SK-N-SH treated with all-trans-retinoic acid at 6 μM for 48 hours (cell line): ENCODE measurements at places on chromosomes 1 and 21.
A peak's percentile ranks its signal among the peaks of the same experiment; 100 is the strongest.

- ATAC-seq = no peak
Observed at GRCh38 chr1:93679546-93679945, 2.1 kb downstream of the BCAR3 start.

DNA sequence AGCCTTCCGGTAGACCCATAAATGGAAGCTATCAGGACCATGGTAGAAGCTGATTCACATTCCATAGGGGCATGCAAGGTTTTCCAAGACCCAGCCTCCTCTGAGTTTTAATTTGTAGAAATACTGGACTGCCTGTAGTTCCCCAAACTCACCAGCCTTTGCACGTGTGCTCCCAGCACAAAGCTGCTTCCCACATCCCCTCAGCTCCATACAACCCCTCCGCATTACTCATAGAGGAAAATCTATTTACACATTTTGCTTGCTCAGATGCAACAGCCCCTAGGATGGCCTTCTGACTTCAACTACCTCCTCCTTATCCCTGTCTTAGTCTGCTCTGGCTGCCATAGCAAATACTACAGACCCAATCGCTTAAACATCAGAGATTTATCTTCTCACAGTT is 336.2 kb downstream of the SETD4 start:
- ATAC-seq = no peak

GRCh38 chr1:56864430-56864829 is 9.8 kb downstream of the C8A start:
- no peak for ATAC-seq

GRCh38 chr1:43902058-43902831 is 31.4 kb upstream of the ARTN start:
- no peak for ATAC-seq

DNA sequence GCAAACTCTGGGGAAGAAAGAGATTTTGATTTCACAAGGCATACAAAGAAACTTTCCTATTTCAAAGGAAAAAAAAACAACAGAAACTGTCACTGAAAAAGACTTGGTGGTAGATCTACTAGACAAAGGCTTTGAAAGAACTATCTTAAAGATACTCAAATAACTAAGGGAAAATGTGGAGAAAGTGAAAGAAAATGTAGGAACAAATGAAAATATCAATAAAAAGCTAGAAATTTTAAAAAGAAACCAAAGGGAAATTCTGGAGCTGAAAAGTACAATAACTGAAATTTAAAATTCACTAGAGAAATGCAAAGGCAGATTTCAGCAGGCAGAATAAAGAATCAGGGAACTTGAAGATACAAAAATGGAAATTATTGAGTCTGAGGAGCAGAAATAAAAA is 6.2 kb downstream of the COL6A2 start:
- no peak for ATAC-seq

DNA sequence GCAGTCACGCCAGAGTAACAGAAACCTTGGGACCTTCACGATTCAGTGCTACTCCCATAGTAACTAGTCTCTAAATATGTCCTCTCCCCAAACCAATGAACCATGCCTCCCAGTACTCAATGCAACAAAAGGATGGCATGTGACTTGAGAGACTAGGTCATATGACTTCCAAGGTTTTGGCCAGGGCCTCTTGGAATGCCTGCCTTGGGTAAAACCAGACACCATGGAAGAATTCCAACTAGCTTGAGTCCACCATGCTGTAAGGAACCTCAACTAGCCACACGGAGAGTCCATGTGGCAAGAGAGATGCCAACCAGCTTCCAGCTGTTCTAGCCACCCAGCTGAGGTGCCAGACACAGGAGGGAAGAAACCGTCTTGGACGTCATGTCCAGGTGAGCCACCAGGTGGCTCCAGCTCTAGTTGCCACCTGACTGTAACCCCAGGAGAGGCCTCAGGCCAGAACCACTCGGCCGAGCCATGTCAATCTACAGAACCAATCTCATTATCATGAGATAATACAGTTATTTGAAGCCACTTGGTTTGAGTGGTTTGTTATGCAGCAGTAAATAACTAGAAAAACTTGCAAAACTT is 115.0 kb downstream of the SYF2 start:
- ATAC-seq = 0 out of 3 replicates have a peak, but pooled peaks have one; percentile 31

DNA sequence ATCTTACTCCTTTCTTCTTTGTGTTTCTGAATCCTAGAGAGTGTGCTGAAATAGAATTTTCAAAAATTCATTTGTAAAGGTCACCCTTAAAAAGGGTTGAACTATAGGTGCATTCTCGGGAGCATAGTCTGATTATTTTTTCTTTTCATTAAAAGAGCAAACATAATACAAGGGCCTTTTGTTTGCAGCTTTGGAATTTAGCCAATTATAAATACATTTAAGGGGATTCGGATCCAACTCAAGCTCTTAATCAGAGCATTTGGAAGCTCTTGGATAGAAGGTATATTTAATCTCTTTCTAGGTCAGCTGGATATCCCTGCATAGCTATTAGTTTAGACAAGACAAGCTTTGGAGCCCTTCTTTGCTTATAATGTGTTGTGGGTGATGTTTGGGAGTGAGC is 321.7 kb downstream of the HHAT start:
- ATAC-seq = no peak

DNA sequence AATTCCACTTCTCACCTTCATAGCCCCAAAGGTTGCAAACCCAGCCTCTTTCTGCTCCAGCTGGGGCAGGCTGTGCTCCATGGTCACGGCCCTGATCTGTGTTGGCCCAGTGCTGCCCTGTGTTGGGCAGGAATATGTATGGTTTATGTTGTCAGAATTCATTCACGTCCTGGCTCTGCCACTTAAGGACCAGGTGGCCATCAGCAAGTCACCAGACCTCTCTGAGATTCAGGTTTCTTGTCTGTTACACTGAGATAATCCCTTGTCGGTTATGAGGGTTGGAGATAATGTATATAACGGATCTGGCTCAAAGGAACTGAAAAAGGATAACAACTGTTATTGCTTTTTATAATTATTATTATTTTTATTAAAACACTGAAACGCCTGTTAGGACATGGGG is 39.1 kb upstream of the SELENON start:
- ATAC-seq = no peak

DNA sequence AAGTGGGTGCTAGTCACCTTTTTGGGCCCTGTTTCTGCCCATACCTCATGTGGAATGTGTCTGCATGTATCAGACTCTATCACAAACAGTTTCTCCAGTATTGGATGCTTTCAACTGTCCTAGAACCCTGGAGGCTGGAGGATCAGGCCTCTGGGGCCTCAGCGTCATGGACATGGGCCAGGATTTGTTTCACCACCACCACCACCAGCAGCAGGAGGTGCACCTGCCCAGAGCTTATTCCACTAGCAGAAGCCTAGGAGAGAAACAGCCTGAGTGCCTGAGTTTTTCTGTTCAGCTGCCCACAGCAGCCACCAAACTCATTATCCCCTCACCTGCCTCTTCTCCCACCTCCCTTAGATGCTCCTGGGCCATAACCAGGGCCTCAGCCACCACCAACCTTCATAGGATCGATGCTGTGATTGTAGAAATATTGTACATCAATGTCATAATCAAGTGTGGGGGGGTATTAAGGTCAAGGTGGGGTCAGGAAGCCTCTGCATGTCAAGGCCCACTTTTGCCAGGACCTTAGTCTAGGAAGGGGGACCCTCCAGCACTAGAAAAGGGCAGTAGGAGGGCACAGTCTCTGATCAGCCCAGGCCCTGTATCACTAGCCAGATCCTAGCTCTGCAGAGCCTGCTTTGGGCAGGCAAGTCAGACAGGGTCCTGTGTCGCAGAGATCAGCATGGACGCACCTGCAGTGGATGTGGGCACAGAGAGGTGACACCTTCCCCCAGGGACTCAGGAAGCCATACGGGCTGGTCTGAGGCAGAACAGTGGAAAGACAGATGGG is 9.3 kb downstream of the DMAP1 start:
- no peak for ATAC-seq

DNA sequence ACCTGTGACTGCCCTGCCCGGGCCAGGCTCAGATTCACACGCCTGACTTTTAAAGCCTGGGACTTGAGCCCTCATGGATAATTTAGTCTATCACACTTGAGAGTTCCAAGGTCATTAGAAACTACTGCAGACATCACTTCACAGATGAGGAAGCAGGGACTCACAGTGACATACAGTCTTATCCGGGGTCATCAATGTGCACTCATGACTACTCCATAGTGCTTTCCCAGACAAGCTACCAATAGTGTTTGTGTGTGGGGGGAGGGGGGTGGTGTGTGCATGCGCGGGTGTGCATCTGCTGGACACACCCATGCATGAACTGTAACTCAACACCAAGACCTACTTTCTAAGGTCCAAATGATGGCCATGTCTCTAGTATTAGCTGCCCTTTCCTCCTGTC is 16.1 kb upstream of the SLC5A9 start:
- ATAC-seq = no peak

- no peak for ATAC-seq
Observed at GRCh38 chr1:205584732-205585131, 47.1 kb downstream of the ELK4 start.

DNA sequence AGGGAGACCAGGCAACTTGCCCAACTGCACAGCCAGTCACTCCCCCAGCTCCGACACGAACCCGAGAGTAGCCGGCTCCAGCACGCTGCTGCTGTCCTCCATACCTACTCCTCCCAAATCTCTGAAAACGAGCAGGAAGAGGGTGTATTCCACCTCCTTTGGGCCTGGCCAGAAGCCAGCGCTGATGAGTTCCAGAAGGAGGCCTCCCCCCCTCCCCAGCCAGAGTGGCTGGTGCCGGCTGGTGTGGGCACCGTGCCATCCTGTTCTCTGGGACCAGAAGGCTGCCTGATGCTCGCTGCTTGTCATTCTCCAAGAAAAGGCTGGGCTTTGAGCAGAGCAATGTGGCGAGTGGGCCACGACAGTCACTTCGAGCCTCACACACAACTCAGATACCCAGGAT is 22.2 kb downstream of the KCNN3 start:
- ATAC-seq = peak; percentile 74

DNA sequence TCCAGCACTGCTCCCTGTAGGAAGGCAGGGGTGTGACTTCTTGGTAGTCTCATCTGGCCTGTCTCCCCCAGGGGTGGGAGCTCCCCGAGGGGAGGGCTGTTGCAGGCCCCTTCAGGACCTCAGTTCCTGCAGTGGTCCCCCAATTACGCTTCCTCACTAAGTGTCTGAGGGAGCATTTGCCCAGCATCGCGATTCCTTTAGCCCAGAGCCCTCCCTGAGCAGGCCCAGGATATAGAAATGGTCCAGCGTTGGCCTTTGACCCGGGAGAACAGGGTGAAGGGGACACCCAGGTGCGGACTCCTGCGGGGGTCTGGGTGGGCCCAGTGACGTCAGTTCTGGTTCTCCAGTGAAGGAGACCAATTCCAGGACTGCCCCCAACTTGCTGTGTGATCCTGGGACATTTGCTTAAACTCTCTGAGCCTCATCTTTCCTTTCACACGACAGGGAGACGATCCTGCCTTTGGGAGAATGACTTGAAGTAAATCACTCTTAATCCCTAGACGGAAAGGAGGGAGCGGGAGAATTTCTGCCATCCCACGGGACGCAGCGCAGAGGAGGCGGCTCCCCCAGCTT is 32.6 kb upstream of the BTG2 start:
- ATAC-seq = no peak

- no peak for ATAC-seq
Observed at GRCh38 chr1:26580116-26580515, 50.6 kb downstream of the RPS6KA1 start.

DNA sequence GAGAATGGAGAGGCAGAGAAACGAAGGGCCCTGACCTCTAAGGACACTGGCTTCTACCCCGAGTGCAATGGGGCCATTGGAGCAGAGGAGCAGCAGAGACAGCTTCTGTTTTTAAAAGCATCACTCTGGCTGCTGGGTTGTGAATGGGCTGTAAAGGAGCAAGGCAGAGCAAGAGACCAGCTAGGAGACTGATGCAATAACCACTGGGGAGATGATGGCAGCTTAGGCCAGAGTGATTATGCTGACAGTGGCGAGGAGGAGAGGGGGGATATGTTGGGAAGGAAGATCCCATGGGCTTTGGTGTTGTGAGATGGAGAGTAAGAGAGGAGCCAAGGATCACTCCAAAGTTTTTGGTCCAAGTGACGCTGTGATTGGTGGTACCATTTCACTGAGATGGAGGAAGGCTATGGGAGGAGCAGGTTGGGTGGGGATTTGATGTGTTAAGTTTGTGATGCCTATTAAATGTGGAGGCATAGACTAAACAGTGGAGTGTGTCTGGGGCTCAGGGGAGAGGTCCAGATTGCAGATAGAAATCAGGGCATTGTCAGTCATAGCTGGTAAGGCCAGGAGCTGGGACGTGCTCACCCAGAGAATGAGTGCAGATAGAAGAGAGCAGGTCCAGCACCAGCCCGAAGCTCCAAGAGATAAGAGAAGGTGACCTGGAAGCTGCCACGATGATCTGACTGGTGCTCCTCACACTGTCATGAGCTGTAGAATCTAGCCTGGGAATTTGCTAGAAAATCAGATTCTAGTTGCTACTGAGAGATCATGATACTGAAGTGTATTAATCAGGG is 11.0 kb downstream of the TRAF5 start:
- no peak for ATAC-seq

DNA sequence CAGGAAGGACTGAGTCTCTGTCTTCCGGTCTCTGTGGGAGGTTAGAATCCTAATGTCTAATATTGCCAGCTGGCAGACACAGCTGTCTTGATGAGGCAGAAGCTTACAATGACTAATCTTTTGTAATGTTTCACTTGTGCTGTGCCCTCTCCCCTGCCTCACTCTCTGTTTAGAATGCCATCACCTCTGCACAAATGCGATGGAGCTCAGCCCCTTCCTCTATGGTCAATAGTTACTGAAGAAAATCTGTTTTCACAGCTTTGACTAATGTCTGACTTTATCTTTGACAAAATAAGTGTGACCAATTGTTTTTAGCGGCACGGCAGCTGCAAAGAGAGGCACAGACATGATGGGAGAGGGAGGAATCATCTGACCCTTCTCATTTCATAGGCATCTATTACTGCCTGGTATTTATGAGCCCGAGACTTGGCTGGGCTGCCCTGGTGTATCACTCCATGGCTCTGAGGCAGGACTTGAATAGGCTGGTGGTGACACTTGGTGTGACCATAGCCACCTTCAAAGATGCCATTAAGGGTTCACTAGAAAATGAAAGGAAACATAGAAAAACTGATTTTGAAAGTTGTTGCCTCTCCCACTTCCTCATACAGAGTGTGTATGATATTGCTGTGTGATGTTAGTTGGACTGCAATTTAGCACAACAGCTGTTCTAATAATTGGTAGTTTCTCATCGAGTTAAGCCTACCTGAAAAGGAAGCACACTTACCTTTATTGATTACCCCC is 163.2 kb upstream of the NBPF11 start:
- no peak for ATAC-seq

GRCh38 chr21:40208948-40209345 is 341.7 kb downstream of the PCP4 start:
- ATAC-seq = no peak
